ENCODE measurements at places on chromosomes 5 and 9.

DNA sequence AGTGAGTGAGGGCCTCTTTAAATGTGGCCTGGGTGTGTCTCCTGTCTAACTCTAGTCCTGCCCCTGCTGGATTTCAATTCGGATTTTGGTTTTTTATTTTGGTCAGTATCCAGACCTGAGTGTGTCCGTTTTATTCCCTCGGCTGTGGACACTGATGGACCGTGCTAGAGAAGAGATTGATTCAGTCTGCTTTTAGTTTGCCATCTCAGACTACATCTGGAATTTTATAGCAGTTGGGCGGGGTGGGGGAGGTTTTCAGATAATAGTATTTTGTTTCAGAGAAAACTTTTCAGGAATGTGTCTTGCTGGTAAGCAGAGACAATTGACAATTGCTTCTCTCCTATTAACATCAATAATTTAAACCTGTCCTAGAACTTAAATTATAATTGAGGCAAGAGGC is 308.1 kb downstream of the ARHGAP26 start:
- no peak for DNase-seq

DNA sequence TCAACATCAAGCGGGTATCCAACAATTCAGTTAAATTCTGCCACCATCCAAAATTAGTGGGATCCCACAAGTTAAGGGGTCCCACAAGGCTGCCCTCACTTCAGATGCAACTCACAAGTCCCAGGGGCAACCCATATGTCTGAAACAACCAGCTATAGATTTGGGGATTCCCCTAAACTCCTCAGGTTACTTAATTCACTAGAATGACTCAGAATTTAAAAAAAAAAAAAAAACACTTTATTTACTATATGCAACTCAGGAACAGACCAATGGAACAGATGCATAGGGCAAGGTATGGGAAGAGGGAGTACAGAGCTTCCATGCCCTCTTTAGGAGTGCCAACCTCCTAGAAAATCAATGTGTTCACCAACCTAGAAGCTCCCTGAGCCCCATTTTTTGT is 15.1 kb downstream of the AUH start:
- DNase-seq, result no peak

DNA sequence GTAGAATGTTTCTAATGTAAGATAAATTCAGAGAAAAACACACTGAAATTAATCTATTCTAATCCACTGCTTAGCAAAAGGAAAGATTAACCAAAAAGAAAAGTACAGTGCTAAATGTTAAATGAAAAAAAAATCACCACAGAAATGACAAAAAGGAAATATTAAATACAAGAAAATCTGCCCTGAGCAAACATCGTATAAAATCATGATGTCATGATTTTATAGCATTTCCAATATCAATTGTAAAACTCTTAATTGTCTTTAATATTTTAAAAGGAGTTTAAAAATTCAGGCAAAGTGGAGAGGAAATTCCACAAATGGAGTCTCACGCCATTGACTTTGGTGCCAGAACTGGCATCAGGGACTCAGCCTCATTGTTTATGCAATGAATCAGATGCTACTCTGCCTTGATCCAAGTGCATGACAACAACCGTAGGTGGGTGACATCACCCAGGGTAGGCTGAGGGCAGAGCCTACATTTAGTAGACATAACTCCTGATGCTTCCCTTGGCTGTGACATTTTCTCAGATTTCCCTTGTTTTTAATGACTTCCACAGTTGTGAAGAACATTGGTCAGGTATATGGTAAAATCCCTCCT is 696.8 kb downstream of the SEMA5A start:
- no peak for DNase-seq

DNA sequence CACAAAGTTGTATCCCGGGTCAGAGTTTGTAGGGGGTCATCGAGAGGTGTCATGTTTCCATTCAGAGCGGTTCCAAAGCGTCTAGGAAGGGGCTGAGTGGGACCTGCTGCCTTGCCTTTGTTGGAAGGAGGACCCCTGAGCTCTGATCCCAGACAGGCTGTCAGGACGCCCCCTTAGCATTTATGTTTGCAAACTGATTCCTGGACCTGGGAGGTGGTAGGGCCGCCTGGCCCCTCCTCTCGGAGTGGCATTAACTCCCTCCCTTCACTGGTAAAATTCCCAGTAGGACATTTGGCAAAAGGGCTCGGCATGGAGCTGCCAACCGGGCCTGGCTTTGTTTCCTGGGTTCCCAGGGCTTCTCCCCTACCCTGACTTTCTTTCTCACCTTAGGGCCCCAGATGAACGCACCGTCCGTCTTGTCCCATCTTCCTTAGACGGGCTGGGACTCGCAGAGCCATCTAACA is 2.5 kb downstream of the JADE2 start:
- peak; percentile 70 for DNase-seq

Measured in left lobe of liver (tissue), 2 donors.